CD4-positive, alpha-beta T cell treated with Interleukin-2 at 100 ng/mL for 4 hours (primary cell): ENCODE measurements at places on chromosomes 5 and 9.

DNA sequence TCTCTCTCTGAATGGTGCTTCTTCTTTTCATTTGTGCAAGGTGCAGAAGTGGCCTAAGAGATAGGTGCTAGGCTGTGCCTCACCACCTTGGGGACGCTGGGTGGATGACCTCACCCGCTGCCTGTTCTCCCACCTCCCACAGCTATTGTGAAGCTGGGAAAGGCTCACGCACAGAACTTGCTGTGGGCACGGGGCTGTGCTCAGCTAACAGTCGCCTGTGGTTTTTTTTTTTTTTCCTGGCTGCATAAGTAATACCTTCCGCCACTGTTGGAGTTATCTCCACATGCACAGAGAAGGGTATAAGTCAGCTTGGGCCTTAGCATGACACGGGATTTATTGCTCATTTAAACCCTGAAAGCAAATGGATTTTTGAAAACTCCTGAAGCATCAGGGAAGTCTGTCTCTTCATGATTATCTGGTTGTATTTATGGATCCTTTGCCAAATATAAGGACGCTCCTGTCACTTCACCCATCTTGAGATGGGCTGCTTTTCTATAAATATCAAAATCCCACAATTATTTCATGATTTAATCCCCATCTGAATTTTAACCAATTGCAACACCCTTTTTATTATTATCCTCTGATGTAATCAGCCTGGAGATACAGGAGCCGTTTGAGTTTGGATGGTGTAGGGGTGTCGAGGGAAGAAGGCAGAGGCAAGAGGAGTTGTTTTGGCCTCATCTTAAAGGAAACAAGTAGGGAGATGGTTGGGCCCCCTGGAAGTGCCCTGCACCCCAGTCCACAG is 9.0 kb downstream of the DBH start:
- no peak for DNase-seq

- no peak for DNase-seq
Measured at GRCh38 chr9:97307091-97307490, 368 bp upstream of the CCDC180 start.

- no peak for DNase-seq
Measured at GRCh38 chr5:41924526-41924871, 582 bp upstream of the FBXO4 start.

- no peak for DNase-seq
Measured at GRCh38 chr9:14987858-14988257, 77.6 kb upstream of the FREM1 start.

DNA sequence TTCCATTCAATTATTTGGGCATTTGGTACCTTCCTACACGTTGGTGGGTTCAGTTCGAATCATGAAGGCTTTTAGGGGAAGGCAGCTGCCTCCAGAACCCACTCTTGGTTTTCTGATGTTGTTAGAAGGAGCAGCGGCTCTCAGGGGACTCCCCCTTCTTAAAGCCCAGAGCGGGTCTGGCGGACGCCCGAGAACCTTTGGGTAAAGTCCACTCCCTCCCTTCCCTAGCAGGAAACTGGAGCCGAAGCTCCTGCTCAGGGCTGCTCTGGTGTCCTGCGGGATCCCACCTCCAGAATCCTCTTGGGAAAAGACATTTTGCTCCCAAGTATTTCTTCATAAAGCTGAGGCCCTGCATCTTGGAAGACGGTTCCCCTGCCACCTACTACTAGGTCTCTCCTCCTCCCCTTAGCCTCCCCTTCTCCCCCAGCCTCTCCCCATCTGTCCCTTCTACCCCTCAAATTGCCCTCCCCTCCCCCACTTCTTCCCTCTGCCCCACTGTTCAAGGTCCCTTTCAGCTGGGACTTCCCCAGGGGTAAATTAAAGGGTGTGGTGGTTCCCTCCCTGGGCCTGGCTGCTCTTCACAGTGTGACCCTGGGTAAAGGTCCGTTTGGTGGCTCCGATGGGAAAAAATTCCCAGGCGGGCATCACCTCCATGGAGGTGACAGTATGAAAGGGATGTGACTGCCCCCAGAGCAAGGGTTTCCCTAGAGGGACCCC is 9.3 kb downstream of the IRX4 start:
- DNase-seq = no peak

DNA sequence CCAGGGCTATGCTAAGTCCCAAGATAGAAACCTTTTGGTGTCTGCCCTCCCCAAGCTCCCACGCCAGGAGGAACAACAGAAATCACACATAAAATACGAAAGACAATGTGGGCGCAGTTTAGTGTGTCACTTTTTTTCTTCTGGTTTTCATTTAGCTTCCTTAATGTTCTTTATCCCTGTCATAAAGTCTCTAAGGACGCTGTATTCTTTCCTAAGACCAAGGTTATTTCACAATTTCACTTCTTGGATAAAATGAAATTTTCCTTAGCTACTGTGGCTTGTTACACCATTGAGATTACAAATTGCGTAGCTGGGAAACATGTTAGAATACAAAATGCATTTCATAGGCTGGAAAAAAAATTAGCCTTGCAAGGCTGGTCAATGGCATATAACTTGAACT is 85.4 kb downstream of the GLIS3 start:
- DNase-seq = no peak

GRCh38 chr5:43569236-43569746 is 12.4 kb upstream of the PAIP1 start:
- no peak for DNase-seq

GRCh38 chr5:64458948-64459347 is 46.9 kb upstream of the RGS7BP start:
- no peak for DNase-seq

DNA sequence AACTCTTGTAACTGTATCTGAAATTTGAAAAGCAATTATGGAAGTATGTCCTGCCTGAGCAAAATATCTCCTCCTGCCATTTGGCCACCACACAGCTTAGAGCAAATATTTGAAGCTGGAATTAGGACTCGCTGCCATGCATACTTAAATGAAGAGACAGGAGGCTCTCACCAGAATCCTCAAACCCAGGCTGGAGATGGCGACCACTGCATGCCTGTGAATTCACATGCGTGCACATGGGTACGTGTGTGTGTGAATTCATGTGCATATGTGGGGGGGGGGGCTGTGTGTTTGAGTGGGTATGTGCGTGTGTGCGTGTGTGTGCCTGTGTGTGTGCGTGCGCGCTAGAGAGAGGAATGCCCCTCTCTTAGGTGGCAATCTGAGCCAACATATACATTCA is 84.1 kb upstream of the IRX1 start:
- DNase-seq = no peak

DNA sequence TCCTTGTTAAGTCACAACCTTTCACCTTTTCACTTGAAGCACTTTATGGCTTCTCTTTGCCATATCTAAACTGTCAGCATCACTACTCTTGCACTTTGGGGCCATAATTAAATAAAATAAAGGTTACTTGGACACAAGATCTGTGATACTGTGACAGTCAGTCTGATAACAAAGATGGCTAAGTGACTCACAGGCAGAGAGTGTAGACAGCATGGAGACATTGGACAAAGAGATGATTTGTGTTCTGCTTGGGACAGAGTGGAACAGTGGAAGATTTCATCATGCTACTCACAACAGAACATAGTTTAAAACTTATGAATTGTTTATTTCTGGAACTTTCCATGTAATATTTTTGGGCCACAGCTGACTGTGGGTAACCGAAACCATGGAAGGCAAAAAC is 81.7 kb upstream of the SMC5 start:
- DNase-seq = no peak

DNA sequence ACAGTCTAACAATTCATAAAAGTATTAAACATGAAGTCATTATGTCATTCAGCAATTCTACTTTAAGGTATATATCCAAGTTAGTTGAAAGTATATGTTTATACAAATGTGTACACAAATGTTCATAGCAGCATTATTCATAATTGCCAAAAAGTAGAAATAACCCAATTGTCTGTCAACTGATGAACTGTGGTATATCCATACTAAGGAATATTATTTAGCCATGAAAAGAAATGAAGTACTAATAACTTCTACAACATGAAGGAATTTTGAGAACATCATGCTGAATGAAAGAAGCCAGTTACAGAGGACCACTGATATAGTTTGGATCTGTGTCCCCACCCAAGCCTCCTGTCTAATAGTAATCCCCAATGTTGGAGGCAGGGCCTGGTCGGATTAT is 224.3 kb downstream of the SPATA31D1 start:
- DNase-seq = no peak

GRCh38 chr5:88536146-88536545 is 267.5 kb upstream of the TMEM161B start:
- DNase-seq = no peak

DNA sequence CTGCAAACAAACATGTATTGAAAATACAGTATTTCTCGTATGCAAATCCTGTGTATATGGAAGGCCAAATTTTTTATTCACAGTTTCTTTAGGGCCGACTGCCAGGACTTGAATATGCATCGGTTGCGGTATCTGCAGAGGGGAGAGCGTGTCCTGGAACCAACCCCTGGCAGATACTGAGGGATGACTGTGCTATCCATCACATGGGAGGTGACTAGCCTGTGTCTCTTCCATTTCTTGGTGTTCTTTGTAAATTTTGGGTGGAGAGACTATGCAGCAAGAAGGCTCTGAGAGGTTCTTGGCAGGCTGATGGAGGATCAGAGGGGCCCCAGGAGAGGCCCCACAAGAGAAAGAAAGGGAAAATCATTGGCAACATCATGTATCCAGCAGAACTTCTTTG is 384.3 kb downstream of the YTHDC2 start:
- no peak for DNase-seq
